ENCODE measurements at places on chromosomes 4 and X. TPM values are rescaled to one million over a fixed set of nuclear protein-coding genes. Genes with fewer than 3 reads are reported as not detected.

Gene PDCL2
- total RNA-seq, result not detected

Gene TMEM150C
- 17.7 TPM for total RNA-seq

Gene HSFX2
- total RNA-seq, result 1.2 TPM

Gene LGI2
- 15.5 TPM for total RNA-seq

Gene LANCL3
- 0.99 TPM for total RNA-seq

Gene NOX1
- total RNA-seq, result not detected

Gene RGN
- 30.4 TPM for total RNA-seq

Gene ITIH6
- not detected for total RNA-seq

Gene UCHL1
- 48.0 TPM for total RNA-seq

Gene DUX4
- total RNA-seq, result not detected

Gene STPG2
- 1.4 TPM for total RNA-seq

Gene SMIM31
- total RNA-seq, result not detected

Gene FREM3
- 0.12 TPM for total RNA-seq

Gene DIPK2B
- total RNA-seq, result 13.4 TPM

Gene PTCHD1
- total RNA-seq, result 0.76 TPM

Gene CC2D2A
- 42.0 TPM for total RNA-seq

Gene TMEM156
- total RNA-seq, result 4.0 TPM

Gene NPNT
- 101 TPM for total RNA-seq

Gene OTC
- not detected for total RNA-seq

Gene CENPVL3
- total RNA-seq, result 0.70 TPM
